ENCODE measurements at places on chromosomes 1 and 21.

GRCh38 chr1:112057736-112058135 is 68.3 kb upstream of the KCND3 start:
- DNase-seq = no peak

- no peak for DNase-seq
These were observed 21.0 kb upstream of the ERRFI1 start for GRCh38 chr1:8047112-8047511.

DNA sequence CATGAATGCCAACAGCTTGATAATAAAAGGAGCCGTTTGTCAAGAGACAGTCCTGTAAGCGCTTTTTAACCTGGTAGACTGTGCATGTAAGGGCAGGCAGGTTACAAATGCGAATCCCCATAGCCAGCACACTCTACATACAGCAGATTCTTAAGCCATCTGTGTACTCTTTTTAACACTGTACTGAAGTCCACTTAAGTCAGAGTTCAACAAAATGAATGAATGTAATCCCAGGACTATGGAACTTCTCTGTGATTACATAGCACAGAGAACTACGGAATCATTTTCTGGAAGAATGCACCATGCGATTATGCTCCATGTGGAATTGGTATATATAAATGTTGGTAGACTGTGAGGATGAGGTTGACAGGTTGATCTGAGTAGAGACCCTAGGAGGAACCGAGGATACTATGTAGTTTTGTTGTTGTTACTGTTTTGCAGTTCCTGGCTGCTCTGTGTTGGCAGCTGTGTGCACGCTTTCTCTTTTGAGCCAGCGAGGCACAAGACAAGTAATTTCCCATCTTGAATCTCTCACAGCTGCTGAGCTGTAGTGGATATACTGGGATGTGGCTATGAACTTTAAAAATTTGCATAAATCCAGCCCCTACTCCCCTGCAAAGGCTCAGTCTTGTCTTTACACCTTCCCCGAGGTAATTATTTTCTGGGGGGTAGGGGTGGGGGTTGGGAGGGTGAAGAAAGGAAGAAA is 21.9 kb downstream of the LRRC8D start:
- peak; percentile 44 for DNase-seq

DNA sequence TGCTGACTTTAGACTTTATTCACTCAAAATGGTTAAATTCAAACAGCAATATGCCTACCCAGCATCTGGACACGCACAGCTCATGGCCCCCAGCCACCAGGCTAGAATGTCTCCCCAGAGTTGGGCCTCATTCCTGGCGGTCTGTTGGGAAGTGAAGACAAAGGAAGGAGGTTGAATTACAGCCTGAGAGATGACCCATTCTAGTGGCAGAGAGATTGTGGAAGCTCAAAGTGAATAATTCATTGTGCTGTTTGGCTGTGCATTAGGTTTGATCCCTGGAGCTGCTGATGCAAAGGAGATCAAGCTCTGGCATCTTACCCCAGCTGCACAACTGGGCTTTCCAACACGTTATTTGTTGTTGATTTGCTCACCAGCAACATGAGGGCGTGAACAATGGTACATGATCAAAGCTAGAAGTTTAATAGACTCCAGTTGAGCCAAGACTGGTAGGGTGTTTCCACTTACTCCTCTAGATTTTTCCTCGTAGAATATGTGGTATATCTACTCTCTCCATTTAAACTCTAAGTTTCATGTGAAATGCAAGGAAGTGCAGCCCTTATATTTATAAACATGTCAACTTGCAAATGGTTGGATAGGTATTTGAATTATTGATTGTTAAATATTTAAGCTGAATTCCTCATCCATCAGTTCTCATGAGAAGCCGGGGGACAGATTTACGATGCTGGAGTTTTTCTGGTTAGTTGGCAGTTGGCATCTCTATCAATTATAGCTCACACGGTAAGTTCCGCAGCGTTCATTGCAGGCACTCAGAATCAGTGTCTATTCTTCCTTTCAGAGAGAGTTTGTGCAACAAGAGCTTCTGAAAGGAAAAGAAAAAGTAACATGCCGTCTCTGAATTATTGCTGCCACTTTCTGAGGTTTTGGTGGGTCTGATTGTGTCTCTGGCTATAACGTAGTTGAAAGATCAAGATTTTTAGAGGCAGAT is 222.7 kb downstream of the TM2D1 start:
- DNase-seq = no peak

DNA sequence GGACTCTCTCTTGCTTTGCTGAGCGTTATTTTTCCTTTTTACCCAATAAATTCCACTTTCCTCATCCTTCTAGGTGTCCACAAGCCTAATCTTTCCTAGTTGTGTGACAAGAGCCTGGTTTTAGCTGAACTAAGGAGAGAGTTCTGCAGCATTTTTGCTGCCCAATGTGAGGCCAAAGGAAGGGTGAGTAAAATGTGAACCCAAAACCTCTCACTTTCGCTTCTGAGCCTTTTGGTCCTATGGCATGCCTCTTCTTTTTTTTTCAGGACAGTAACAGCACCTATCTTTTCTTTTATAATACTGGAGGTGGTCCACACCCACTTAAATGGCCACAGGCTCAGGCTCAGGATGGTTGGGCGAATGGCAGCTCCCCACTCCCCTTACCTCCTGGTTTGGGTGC is 111.1 kb downstream of the COP1 start:
- no peak for DNase-seq

GRCh38 chr1:14954210-14954609 is 199.3 kb upstream of the TMEM51 start:
- DNase-seq = no peak

- no peak for DNase-seq
These were observed 262.4 kb downstream of the ST6GALNAC3 start for GRCh38 chr1:76336931-76337371.

DNA sequence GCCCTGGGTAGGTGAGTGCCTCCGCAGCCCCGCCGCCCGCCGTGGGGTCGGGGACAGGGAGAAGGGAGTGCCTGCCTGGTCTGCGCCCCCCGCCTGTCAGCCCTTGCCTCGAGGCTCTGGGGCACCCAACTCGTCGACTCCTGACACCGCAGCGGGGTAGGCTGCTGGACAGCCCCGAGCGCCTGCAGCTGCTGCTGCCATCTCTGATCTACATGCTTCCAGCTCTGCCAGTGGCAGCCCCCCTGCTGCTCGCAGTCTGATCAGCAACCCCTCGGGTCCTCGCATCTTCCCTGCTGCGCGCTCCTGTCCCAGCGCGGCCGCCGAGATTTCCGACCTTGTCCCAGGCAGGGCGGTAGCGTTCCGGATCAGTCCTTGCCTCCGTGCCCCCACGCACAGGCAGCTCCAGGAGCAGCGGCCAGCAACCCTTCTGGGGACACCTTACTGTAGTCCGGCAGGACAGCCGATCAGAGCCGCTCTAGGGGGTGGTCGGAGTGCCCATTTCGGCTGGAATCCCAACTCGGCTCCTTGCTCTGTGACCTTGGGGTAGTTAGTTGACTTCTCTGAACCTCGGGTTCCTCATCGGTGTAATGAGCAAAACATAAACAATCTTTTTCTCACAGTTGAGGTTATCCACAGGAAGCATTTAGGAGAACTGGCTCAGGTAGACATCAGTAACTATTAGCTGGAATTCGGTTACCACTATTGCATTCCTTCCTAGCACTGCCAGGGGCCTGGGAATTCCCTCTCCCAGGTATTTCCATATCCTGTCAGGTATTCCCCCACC is 540 bp downstream of the BCAN start:
- DNase-seq = no peak

GRCh38 chr1:182173808-182174512 is 112.4 kb upstream of the ZNF648 start:
- DNase-seq = no peak

DNA sequence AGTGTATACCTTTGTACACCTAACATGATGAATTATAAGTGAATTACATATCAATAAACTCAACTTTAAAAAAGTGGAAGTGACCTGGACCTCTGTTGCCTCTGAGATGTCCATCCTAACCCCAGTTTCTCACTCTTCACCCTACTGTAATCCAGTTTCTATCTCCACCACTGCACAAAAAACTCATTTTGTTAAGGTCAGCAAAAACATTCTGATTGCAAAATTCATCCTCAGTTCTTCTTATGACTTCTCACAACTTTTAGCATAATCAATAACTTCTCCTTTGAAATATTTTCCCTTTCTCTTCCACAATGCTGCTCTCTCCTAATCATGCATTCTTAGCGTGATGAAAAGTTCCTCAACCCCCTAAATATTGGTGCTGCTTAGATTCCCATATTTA is 129.8 kb downstream of the CRB1 start:
- DNase-seq = no peak

DNA sequence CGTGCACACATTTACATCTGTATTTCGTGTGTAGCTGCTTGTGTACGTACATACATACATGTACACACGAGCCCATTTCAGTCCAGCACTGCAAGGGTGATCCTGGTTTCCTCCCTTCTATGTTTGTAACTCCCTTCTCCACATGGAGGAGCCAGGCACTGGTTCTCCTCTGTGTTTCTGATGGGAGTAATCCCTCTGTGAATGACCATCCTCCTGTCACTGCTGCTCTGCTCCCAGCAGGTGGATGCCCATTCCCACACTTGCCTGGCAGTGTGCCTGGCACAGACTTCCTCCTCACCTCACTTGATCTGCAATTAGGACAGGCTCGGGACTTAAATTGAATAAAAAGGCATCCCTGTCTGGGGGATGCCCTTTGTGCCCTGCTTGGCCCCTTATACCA is 37.1 kb downstream of the TRAPPC10 start:
- no peak for DNase-seq

DNA sequence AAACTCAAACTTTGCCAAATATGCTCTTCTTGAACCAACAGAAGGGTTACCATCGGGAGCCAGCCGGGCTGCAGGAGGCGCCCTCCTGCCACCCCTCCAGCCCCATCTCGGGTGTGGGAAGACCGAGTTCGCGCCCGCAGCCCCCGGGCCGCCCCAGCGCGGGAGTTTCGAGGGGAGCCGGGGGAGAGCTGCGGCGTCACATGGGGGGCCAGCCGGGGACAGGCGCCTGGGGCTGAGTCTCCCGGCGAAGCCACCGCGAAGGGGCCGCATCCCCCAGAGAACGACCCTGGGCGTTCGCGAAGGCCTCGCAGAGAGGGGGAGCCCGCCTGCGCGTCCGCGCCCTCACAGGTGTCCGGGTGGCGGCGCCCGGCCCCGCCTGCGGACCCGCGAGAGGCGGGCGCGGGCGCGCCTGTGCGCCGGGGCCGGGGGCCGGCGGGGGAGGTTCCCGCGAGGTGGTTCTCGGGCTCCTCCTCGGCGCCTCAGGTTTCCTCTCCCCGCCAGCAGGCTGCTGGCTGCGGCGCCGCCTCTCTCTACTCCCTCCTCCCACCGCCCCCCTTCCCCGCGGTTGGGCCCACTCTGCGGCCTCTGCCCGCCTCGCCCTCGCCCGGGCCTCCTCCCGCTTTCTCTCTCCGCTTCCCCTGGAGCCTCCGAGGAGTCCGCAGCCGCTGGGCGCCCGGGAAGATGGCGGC is at the start of gene RAVER2:
Gene RAVER2, plus strand, starts transcription at position 584 of the 689 bp plus-strand sequence. Its CDS starts 98 bp downstream, at position 682.
- DNase-seq = peak; percentile 54

- no peak for DNase-seq
These were observed 77.6 kb downstream of the CD247 start for GRCh38 chr1:167440776-167441175.

GRCh38 chr1:244304656-244305055 is 147.1 kb downstream of the ADSS2 start:
- no peak for DNase-seq

- DNase-seq = peak; percentile 69
These were observed 54.3 kb downstream of the ADARB1 start for GRCh38 chr21:45128613-45129188.

DNA sequence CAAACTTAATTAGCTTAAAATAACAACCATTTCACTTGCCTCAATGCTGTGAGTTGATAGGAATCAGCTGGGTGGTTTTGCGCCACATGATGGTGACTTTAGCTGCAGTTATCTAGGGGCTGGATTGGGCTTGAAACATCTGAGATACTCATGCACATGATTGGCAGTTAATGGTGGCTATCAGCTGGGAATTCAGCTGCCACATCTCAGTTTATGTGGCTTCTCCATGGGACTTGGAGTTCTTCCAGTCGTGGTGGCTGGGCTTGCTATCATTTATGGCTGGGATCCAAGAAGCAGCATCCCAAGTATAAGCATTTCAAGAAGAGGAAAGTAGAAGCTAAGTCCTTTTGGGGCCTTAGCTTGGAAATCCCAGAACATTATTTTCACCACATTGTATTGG is 36.4 kb downstream of the PDC start:
- DNase-seq = no peak

DNA sequence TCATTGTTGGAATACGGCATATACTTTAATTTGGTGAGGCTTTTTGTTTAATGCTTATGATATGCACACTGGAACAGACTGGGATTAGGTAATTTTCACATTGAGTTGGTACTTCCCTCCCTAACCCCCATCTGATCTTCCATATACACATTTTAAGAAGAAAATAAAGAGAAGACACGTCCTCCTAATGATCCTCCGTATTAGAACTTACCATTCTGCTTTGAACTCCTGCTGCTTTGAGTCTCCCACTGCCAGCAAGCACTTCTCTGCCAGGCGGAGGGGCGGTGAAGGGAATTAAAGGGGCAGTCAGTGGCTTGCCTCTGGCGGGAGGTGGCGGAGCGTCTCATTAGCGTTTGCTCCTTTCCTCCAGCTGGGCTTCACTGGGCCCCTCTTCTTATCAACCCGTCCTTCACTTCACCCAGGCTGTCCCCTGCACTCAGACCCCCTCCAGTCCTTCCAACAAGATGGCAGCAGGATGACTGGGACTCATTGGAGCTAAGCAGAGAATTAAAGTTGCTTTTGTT is 433.4 kb downstream of the KIF26B start:
- no peak for DNase-seq

DNA sequence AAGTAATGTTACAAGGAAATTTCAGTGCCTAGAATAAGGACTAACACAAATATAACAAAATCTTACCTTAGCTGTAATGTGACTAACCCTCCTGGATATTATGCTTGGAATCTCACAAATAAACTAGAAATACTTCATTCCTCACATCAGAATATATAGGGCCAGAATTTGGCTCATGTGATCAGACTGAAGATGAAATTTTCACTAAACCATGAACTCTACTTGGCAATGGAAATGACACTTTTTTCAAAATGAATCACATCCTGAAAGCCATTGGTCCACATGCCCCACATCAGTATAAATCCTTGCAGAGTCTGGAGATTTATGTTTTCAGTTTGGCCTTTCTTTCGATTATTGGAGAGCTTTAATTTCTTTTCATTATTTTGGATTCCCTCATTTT is 227.8 kb downstream of the NRIP1 start:
- no peak for DNase-seq

- DNase-seq = peak; percentile 53
These were observed 742 bp downstream of the P3H1 start for GRCh38 chr1:42765832-42766740.
